ENCODE measurements at places on chromosomes 13 and 19.

GRCh38 chr13:49042476-49042875 is 66.8 kb downstream of the FNDC3A start:
- DNase-seq: no peak

DNA sequence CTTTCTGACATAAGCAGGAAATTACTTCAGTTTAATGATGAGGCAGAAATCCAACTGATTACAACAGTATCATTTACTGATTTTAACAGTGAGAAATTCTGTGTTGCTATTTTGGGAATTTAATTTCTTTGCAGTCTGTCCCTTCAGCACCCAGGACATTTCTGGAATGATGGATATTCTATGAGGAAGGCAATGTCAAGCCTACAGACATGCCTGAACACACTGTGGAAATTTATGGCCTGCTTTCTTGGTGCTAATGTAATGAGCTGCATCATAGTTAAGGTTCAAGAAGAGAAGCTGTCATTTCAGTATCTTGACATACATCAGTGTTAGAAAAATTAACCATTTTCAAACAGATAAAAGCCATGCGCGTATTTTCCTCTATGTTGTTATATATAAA is 87.7 kb downstream of the SLITRK1 start:
- no peak for DNase-seq

GRCh38 chr19:49364083-49364737 is 533 bp downstream of the DKKL1 start:
- DNase-seq: no peak

DNA sequence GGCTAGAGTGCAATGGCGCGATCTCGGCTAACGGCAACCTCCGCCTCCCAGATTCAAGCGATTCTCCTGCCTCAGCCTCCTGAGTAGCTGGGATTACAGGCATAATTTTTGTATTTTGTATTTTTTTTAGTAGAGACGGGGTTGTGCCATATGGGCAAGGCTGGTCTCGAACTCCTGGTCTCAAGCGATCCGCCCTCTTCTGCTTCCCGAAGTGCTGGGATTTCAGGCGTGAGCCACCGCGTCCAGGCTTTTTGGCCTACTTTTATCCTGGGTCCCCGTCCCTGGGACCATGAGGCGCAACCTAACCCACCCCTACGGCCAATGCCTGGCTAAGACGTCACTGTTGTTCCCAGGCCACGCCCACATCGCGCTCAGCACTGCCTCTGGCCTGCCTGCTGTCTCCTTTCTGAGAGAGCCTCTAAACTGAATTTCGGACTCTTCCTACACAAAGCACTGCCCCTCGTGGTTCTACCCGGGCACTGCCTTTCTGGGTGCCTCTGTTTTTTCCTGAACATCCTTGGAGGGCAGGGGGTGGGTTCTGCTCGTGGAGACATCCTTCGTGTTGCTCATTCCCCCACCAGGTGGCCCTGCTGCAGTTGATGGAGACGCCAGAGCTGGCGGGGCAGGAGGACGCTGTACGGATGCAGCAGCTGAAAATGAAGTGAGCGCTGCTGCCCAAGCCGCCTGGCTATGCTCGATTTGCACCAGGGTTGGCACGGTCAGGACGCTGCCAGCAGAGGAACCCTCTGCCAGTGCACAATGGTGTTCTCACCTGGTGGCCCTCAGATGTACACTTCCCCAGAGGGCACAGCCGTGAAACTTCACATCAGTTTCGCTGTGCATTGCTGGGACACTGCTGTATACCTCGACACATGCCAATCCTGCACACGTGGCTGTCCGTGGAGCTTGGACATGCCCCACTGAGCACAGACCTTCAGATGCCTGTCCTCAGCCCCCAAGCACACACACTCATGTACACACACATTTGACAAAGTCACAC is 2.0 kb downstream of the REX1BD start:
- DNase-seq: peak; percentile 98

DNA sequence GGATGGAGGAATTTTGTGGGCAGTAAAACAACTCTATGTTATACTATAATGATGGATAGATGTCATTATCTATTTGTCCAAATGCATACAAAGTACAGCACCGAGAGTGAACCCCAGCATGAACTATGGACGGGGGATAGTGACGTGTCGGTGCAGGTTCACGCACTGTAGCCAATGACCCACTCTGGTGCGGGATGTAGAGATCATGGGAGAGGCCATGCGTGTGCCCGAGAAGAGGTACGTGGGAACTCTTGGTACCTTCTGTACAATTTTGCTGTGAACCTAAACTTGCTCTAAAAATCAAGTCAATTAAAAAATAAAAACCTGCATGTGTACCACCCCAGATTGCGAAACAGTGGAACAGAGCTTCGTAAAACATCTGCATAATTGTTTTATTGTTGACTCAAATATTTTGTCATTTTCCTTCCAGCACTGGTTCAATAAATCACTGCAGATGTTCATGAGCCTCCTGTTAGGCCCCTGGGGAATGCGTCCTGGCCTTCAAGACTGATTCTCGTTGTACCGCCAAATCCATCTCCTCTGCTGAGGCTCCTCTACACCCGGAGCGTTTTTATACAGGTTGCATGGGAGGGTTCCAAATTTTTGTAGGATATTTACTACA is 30.9 kb downstream of the COL4A1 start:
- no peak for DNase-seq

DNA sequence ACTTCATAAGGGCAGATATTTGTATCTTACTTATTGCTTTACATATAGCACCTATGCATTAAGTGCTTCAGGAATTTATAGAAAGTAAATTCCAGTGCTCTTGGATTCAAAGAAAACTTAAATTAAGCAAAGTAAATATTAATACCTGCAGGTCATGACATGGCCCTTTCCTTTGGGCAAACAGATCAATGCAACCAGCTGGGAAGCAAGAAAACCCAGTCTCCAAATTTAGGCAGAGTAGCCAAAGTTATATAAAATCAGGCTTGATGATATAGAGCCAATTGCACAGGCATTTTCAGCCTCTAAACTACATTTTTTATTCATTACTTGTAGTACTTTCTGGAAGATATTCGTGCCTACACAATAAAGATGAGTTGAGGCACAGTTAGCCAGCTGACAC is 16.9 kb downstream of the TGDS start:
- no peak for DNase-seq

DNA sequence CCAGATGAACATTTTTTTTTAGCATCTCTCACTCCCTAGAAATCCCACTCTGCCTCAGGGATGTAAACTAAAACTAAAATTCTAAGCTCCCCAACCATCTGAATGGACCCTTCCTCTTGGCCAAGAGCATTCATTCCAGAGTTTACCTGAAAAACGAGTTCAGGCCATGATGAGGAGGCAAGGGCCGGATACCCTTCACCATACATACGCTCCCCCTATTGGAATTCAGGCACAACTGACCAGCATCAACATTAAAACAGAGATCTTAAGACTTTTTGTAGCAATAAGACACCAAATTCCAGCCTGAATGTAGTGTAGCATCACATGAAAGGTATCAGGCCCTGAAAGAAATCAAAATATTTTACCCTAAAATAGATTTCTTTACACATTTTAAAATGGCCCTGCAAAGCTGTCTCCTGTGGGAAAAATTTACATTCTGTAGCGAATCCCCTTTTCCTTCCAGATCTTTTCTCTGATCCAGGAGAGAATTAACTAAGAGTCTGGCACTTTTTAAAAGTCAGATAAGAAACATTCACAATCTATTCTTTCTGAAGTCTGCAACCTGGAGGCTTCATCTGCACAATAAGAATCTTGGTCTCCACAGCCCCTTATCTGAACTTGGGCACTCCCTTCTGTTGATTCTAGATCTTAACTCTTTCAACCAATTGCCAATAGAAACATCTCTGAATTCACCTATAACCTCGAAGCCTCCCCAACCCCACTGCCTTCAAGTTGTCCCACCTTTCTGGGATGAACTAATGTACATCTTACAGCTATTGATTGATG is 888.5 kb downstream of the UQCRFS1 start:
- DNase-seq: no peak

- no peak for DNase-seq
Observed at GRCh38 chr19:54355675-54356074, 9.1 kb downstream of the LAIR1 start.

- DNase-seq: no peak
Observed at GRCh38 chr19:54030895-54031586, 32.7 kb downstream of the VSTM1 start.

GRCh38 chr19:54302257-54302656 is 10.7 kb downstream of the LILRA5 start:
- no peak for DNase-seq

- DNase-seq: no peak
Observed at GRCh38 chr19:55016017-55016416, 22.0 kb downstream of the GP6 start.

DNA sequence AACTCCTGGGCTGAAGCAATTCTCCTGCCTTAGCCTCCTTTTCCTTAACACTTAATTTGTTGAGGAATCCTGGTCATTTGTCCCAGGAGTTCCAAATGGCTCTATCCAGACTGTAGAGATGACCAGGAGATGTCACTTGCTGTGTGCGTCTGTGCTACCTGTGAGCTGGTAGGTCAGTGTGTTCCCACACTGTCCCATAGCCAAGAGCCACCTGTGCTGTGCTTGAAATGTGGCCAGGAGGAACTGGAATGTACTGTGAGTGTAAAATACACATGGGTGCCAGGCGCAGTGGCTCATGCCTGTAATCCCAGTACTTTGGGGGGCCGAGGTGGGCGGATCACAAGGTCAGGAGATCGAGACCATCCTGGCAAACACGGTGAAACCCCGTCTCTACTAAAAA is 29.4 kb upstream of the KDM4B start:
- DNase-seq: no peak

DNA sequence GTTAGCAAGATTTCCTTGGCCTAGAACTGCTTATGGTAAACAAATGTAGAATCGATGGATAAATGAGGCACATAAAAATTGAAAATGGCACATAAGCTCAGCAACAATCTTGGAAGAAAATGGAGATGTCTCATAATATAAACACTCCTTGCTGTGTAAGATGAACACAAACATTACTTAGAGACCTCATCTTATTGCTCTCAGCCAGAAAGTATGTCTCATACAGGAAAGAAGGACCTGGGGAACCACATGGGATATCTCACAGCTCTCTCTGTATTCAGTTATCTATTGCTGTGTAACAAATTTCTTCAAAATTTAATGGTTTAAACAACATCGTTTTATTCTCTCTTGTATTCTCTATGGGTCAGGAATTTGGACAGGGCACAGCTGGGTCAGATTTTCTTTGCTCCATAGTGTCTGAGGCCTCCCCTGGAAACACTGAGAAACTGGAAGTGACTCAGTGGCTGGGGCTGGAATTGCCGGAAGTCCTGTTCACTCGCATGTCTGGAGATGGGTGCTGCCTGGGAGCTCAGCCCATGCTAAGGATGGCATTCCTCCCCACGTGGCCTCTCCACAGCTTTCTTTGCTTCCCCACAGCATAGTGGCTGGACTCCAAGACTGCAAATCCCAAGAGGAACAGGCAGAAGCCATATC is 105.1 kb downstream of the NUFIP1 start:
- no peak for DNase-seq

DNA sequence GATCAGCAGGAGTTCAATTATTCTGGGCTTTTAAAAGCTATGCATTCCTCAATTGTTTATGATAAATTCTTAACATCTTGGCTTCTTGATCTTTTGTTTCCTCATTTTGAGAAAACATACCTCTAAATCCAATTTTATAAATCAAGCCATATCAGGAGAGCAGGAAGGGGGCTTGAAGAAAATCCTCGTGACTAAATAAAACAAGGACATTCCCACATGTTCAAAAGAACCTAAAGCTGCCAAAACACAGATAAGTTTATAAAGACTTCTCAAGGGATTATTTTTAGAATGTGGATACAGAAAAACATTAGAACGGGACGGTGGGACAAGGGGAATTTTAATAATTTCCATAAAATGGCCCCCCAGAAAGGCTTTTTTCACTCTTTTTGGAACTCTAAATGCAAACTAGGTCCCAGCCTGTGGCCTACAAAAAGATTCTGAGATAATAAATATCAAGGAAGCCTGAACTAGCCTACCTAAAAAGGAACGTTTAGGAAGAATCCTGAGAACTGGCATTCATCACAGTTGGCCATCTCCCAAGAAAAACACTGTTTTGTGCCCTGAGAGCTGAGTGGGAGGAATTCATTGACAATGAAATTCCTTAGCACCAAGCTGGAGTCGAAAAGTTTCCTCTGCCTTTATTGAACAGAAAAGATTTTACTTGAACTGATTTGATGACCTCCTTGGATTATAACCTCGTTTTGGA is 30.1 kb downstream of the ZAR1L start:
- no peak for DNase-seq

- DNase-seq: no peak
Observed at GRCh38 chr19:3243819-3244700, 19.6 kb downstream of the CELF5 start.

DNA sequence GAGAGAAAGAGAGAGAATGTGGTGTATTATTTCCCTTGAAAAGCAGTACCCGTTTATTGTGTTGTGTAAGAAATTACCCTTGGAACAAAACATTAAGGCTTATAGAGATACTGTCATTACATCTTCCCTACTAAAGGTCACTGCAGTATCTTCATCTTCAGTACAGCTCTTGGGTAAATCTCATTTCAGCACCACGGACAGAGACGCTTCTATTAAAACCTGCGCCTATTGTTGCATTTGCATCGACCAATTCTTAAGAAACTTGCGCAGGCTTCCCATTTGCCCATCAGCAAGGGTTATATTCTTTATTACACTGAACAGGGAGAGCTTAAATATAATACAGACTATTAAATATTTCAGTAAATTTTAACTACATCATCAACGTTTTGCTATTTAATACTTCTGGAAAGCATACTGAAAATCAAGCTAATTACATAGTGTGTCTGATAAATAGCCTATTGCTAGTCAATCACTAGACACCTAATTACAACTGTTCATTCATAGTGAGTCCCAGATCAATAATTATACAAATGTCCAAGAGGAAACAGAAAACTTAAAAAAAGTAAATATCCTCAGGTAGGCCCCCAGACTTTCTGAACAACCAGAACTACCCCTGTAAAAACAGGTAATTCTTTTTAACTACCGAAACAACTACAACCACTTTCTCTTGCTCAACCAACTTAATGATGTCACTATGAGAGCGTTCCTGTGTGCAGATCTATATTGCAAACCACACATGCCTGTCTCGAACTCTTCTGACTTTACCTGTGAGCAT is 350.6 kb downstream of the LIG4 start:
- DNase-seq: peak; percentile 81

DNA sequence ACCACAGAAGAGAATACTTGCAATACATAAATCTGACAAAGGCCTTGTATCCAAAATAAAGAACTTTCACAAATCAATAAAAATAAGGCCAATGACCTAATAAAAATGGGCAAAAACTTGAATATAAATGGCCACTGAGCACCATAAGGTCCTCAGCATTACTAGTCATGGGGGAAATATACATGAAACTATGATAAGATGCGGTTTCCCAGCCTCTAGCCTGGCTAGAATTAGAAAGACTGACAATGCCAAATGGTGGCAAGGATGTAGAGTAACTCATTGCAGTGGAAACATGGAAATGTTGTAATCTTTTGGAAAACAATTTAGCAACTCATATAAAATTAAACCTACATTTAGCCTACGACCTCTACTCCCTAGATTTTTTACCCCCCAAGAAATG is 227.1 kb downstream of the GGACT start:
- DNase-seq: no peak
